ENCODE measurements at places on chromosomes 12 and 14. TPM values are rescaled to one million over a fixed set of nuclear protein-coding genes. Genes with fewer than 3 reads are reported as not detected.

DNA sequence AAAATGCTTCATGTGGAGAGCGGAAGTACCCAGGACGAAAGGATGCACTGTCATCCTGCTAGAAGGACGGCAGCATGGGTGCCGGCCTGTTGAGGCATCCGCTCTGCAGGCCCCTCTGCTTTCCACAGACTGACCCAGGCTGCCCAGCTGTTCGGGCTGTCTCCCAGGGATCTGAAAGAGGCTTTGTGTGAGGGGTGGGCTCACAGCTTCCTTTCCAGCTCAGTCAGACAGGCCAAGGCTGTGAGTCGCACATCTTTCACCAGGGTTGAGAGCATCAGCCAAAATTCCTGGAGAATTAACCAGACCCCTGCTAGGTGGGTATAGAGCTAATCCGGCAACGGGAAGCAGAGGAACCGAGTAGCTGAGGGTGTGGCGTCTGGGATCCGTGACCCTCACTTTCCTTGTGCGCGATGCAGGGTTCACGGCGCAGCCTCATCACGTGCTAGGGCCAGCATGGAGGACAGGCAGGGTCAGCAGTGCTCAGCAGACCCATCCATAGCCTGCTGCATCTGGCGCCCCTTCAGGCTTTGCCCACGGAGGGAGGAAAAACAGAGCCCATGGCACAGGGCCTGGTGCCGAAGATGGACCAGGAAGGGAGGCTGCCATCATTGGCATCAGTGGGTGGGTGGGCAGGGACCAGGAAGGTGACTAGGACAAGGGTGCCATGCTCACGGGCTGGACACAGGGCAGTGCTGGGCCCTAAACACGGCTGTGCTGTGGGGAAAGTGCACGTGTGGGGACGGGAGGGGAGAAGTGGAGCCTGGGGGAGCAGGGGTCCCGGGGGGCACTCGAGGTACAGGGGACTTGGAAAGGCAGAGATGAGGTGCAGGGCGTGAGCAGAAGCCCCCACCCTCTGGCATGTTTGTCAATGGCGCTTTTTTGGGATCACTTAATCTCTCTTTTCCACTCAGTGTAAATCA, 9.2 kb upstream of the SIVA1 start:
- H3K27me3 ChIP-seq = no peaks in the 10 kb centered on the region
- DNase-seq = no peak

DNA sequence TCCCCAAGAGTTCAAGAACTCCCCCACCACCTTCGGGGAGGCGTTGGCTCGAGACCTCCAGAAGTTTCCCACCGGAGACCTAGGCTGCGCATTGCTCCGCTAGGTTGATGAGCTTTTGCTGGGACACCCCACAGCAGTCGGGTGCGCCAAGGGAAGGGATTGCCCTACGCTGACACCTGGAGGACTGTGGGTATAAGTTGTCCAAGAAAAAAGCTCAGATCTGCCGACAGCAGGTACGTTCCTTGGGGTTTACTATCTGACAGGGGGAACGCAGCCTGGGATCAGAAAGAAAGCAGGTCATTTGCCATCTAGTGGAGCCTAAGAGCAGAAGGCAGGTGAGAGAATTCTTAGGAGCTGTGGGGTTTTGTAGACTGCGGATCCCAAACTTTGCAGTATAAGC, 98.8 kb downstream of the FRMD6 start:
- no peaks in the 10 kb centered on the region for H3K36me3 ChIP-seq
- H3K4me1 ChIP-seq = no peaks in the 10 kb centered on the region
- no peaks in the 10 kb centered on the region for H3K27me3 ChIP-seq
- DNase-seq = peak; percentile 8
- H3K4me3 ChIP-seq = no peak overlapping the region
- no peak overlapping the region for H3K27ac ChIP-seq

DNA sequence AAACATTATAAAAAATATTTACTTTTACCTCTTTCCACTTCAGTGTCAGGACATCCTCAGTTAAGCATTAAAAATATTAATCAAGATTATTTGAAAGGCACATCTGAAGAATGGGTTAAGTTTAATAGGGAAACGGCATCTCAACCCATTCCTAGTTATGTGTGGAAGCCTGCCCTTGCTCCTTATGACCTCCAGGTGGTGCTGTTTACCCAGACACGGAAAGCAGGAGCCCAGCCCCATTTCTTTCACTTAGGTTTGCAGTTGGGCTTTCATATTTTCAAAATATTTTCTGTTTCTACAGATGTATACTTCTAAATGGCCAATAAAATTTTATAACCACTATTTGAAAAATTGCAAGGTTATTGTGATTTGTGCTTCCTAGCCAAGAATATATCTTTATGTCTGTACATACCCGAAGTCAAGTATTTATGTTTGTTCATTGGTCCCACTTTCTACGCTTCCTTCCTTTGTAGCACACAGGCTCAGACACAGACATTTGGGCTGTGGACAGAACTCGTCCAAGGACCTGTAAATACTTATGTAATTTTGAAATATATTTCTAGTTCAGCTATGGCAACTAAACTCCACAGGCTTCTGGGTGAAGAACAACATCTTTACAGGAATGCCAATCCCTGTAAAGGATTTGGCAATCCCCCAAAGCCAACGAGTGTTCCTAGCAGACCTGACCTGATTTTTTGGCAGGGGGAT, 247.1 kb downstream of the AKAP6 start:
- no peak overlapping the region for H3K4me3 ChIP-seq
- H3K27ac ChIP-seq = peak overlapping the region; percentile 58
- H3K4me1 ChIP-seq = peaks cover 7% of the 10 kb centered on the region
- peak; percentile 58 for DNase-seq
- no peaks in the 10 kb centered on the region for H3K27me3 ChIP-seq

DNA sequence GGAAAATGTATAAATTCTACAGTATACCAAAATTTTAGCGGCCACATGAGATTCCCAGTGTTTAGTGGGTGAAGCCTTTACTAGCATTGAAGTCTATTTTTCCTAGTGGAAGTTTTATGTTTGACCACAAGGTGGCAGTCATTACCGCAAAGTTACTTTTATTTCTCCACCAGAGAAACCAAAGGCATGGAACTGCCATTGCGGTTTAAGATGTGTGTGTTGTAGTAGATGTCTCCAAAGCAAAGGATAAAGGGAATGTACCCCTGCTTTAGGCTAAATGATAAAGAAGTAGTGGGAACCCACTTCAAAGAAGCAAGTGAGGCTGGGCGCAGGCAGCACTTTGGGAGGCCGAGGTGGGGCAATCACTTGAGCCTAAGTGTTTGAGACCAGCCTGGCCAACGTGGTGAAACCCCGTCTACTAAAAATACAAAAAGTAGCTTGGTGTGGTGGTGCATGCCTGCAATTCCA, 140.5 kb downstream of the PRKCH start:
- H3K27me3 ChIP-seq = no peaks in the 10 kb centered on the region
- no peaks in the 10 kb centered on the region for H3K36me3 ChIP-seq
- DNase-seq = peak; percentile 44
- H3K4me3 ChIP-seq = no peak overlapping the region
- H3K27ac ChIP-seq = peak overlapping the region; percentile 51
- peaks cover 9% of the 10 kb centered on the region for H3K4me1 ChIP-seq

DNA sequence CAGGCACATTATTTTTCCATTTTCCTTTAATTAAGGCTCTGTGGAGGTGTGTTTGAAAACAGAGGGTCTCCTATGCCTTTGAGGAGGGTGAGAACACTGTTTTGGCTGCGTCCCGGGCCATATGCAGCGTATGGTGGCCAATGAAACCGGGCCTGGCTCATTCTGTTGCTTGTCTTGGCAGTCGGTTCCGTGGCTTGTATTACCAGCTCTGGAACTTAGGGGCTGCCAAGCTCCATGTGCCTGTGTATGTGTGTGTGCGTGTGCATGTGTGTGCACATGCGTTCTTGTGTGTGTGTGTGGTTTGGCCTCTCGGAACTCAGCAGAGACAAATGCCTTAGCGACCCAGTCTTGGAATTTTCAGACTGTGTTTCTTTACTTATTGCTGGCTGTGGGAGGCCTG, 2.7 kb downstream of the JDP2 start:
- H3K36me3 ChIP-seq = peaks cover 7% of the 10 kb centered on the region
- no peak overlapping the region for H3K4me3 ChIP-seq
- DNase-seq = no peak
- peaks cover 7% of the 10 kb centered on the region for H3K4me1 ChIP-seq
- no peak overlapping the region for H3K27ac ChIP-seq

- H3K4me1 ChIP-seq = peaks cover 9% of the 10 kb centered on the region
- peaks cover 36% of the 10 kb centered on the region for H3K27me3 ChIP-seq
- H3K4me3 ChIP-seq = no peak overlapping the region
- no peaks in the 10 kb centered on the region for H3K36me3 ChIP-seq
Observed at GRCh38 chr12:48966177-48966895, 5.2 kb downstream of the WNT10B start.

DNA sequence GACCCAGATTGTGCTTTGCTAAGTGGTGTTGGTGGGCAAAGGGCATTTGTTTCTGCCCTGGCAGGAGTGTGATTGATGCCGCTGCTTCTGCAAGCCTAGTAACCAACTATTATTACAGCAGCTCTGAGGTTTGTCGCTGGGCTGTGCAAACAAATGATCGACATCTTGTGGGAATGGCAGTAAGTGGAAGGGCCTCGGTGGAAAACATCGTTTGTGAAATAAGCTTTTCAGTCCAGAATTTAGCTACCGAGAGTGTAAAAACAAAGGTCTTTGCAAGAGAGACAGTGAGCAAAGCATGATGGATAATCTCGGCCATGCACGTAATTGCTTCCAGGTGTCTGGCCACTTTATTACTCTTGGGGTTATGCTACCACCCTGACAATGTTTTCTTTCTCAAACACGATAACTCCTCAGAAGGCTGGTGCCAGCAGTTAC, 397.7 kb upstream of the PRICKLE1 start:
- H3K36me3 ChIP-seq = no peaks in the 10 kb centered on the region
- peak; percentile 55 for DNase-seq
- peaks cover 6% of the 10 kb centered on the region for H3K4me1 ChIP-seq
- peak overlapping the region; percentile 9 for H3K4me3 ChIP-seq

GRCh38 chr14:53953828-53954550, 2.6 kb downstream of the BMP4 start:
- no peaks in the 10 kb centered on the region for H3K4me1 ChIP-seq
- peaks cover 90% of the 10 kb centered on the region for H3K27me3 ChIP-seq
- DNase-seq = peak; percentile 46
- H3K27ac ChIP-seq = no peak overlapping the region

DNA sequence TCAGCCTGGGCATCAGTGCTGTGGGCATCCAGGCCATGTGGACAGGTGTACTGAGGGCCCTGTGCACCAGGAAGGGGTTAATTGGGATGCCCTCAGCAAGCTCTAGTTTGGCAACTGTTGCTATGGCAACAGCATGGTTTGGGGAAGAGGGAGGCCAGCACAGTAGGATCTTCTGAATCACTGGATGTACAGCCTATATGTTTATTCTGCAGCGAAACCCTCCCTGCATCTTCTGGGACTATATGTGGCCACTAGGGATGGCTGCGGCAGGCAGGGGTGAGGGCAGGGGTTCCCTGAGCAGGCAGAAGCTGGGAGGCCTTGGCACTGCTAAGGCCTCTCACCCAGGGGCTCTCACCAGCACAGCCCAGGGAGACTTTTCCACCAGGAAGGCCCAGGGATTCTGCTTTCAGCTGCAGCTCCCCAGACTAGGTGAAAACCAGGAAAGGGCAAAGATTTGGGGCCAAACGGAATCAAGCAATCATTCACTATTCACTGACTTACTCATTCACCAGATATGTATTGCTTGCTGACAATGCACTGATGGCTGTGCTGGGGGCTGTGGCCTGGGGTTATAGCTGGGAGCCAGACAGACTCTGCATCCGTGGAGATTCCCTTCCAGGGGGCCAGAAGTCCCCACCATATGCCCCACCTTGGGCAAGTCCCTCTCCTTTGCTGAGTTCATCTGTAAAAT, 42.8 kb downstream of the IRF2BPL start:
- H3K27ac ChIP-seq = no peak overlapping the region
- no peak overlapping the region for H3K4me3 ChIP-seq
- H3K27me3 ChIP-seq = no peaks in the 10 kb centered on the region
- no peaks in the 10 kb centered on the region for H3K36me3 ChIP-seq

DNA sequence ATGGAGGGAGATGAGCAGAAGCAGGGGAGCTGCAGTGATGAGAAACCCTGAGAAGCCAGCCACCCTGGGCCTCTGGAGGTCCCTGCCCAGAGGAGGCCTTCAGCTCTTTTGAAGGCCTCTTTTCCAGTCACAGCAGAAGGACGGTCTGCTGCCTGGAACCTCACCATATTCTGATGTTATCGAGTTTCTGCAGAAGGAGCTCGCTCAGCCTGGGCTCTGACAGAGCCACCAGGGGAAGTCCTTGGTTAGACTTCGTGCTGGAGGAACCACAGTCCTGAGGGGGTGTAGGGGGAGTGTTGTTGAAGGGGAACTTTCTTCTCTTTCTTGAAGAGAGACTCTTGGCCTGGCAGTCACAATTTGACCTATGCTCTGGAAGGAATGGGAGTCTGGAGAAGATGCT, 25.1 kb upstream of the BATF start:
- H3K36me3 ChIP-seq = no peaks in the 10 kb centered on the region
- no peaks in the 10 kb centered on the region for H3K4me1 ChIP-seq
- no peak overlapping the region for H3K4me3 ChIP-seq
- no peaks in the 10 kb centered on the region for H3K27me3 ChIP-seq
- DNase-seq = no peak
- H3K27ac ChIP-seq = no peak overlapping the region

- H3K27ac ChIP-seq = no peak overlapping the region
- no peak overlapping the region for H3K4me3 ChIP-seq
- no peaks in the 10 kb centered on the region for H3K36me3 ChIP-seq
- DNase-seq = no peak
Observed at GRCh38 chr14:63611078-63611477, 30.6 kb downstream of the WDR89 start.

DNA sequence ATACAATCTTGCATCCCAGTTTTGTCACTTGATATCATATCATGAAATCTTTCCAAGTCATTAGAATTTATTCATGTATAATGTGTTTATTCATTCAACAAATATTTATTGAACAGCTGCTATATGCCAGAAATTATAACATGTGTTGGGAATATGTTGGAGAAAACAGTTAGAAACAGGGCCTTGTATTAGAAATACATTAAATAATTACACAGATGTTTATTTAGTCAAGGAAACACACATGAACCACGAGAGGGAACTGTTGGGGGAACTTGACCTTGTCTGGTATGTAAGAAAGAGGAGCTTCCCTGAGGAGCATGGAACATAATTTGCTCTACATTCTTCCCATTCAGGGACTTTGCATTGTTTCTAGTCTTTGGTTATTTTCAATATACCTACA, 191.7 kb upstream of the FRMD6 start:
- no peaks in the 10 kb centered on the region for H3K36me3 ChIP-seq
- no peaks in the 10 kb centered on the region for H3K27me3 ChIP-seq
- no peak overlapping the region for H3K4me3 ChIP-seq

Gene CALCOCO1
- polyA plus RNA-seq = 72.1 TPM

Gene TUNAR
- polyA plus RNA-seq = 0.03 TPM

Gene FBXO21
- polyA plus RNA-seq = 44.2 TPM

Gene NPFF
- not detected for polyA plus RNA-seq

Gene APOF
- polyA plus RNA-seq = not detected

Gene KLRF1
- not detected for polyA plus RNA-seq
